ENCODE measurements at places on chromosomes 1 and 21. TPM values are rescaled to one million over a fixed set of nuclear protein-coding genes. Genes with fewer than 3 reads are reported as not detected.

DNA sequence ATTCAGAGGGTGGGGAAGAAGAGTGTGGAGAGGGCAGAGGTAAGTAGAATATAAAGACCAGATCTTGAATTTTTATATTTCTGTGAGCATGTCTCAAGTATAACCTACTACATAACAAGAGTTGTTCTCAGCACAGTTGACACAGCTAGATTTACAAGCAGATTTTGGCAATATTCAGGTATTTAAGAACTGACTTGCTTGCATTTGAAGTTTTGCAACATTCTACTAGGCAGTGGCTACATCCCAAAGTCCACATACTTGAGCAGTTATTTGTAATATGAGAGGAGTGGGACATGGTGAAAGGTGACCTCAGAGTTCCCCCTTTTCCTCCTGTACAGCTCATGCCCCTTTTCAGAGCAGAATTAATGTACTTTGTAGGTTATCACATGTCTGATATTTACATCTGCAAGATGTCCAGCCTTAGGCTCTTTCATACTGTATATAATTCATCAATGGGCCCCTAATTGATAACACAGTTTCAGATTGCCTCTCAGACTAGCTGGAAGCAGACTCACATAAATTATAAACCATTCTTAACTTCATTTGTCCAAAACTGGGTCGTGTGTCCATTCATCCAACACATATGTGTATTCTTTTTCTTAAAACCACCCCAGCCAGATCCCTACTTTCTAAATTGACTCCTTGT lies 136.7 kb upstream of the RAVER2 start:
- DNase-seq: no peak
- no peaks in the 10 kb centered on the region for H3K27me3 ChIP-seq
- H3K27ac ChIP-seq: no peak overlapping the region

DNA sequence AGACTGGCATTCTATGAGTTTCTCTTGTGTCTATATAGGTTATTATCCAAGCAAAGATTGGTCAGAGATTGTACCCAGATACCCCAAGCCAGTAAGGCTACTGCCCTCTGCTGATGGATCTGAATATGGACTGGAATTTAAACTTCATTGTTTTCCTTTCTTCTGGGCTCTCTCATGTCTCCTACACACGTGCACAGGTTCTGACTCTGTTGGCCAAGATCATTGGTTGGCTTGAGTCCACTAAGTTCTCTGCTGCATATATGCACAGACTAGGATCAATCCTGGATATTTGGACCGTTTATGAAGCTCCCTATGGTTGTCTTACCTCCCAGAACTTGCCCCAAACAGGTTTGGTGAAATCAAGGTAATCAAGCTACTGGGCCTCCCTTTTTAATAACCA lies 69.7 kb downstream of the CC2D1B start:
- H3K36me3 ChIP-seq: no peaks in the 10 kb centered on the region
- H3K27ac ChIP-seq: no peak overlapping the region
- H3K27me3 ChIP-seq: no peaks in the 10 kb centered on the region
- peak; percentile 72 for DNase-seq
- H3K4me3 ChIP-seq: no peak overlapping the region
- no peaks in the 10 kb centered on the region for H3K4me1 ChIP-seq

- peaks cover 55% of the 10 kb centered on the region for H3K4me1 ChIP-seq
- H3K27ac ChIP-seq: no peak overlapping the region
- no peak overlapping the region for H3K4me3 ChIP-seq
Observed at GRCh38 chr1:206676499-206676898, 8.2 kb upstream of the MAPKAPK2 start.

GRCh38 chr1:192904438-192904895 lies 95.6 kb downstream of the RGS2 start:
- DNase-seq: no peak
- H3K4me3 ChIP-seq: no peak overlapping the region
- peaks cover 3% of the 10 kb centered on the region for H3K4me1 ChIP-seq
- H3K27ac ChIP-seq: no peak overlapping the region
- H3K36me3 ChIP-seq: no peaks in the 10 kb centered on the region

DNA sequence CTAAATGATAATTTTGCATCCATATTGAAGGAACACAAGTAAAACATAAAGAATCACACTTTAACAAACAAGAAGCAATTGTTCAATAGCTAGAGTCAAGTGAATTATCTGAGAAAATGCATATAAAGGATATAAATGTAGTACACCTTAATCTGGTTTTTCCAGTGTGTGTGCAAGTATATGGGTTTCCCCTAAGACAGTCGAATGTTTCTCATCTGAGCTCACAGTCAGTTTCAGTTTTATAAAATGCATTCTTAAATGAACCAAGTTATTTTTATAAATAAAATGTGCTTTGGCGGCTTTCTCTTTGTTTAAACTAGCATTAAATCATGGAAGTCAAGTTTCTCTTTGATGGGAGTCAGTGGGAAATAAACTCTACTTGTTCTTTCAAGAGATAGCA lies 125.9 kb downstream of the PTPRC start:
- H3K4me1 ChIP-seq: no peaks in the 10 kb centered on the region
- H3K27ac ChIP-seq: no peak overlapping the region
- no peaks in the 10 kb centered on the region for H3K36me3 ChIP-seq
- no peak for DNase-seq
- H3K27me3 ChIP-seq: no peaks in the 10 kb centered on the region

DNA sequence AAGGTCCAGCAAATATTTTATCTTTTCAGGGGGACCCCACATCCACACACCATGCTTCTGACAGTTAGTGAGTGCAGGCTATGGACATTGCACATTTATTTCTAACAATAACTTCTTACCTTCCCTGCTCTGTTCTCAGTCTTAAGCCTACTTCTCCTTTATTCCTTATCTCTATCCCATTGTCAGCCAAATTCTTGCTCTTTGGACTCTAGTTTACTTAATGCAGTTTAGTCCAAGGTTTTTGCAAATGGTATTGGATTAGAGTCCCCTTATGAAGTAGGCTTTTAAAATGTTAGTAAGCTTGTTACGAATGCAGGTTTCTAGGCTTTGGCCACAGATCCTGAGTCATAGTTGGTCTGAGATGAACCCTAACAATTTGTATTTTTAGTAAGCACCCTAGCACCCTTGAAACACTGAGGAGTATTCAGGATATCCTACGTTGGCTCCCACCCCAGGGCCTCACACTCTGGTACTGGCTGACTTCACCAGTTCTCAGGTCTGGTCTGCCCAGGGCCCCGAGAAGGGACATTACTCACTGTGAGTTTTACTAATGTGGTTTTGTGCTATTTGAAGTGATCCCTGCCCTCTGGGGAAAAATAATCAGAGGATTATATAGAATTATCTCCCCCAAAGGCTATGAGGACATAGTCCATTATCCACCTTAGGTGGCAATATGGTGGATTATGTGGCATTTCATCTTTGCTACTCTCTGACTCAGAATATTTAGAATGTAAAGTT lies 239.5 kb downstream of the TGFB2 start:
- peaks cover 21% of the 10 kb centered on the region for H3K4me1 ChIP-seq
- no peak overlapping the region for H3K4me3 ChIP-seq
- H3K27me3 ChIP-seq: no peaks in the 10 kb centered on the region
- H3K27ac ChIP-seq: peak overlapping the region; percentile 78

- H3K4me3 ChIP-seq: no peak overlapping the region
- no peak for DNase-seq
- H3K36me3 ChIP-seq: no peaks in the 10 kb centered on the region
Observed at GRCh38 chr21:35408401-35408800, 359.3 kb upstream of the RUNX1 start.

DNA sequence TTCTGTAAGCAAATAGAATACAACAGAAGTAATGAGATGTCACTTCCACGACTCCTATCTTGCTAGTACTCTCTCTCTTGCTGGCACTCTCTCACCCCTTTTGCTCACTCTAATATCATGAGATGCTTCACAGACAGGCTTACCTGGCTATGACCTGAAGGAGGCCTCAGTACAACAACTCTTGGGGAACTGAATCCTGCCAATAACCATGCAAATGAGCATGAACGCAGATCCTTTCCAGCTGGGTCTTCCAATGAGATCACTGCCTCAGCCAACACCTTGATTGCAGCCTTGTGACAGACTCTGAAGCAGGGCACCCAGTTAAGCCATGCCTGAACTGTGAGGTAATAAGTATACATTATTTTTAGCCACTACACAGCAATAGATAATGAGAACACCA lies 53.1 kb upstream of the ADAR start:
- no peaks in the 10 kb centered on the region for H3K27me3 ChIP-seq
- no peaks in the 10 kb centered on the region for H3K4me1 ChIP-seq
- H3K36me3 ChIP-seq: no peaks in the 10 kb centered on the region
- no peak overlapping the region for H3K4me3 ChIP-seq

GRCh38 chr1:14912839-14913481 lies 240.6 kb upstream of the TMEM51 start:
- H3K27ac ChIP-seq: no peak overlapping the region
- no peaks in the 10 kb centered on the region for H3K4me1 ChIP-seq
- DNase-seq: no peak
- no peak overlapping the region for H3K4me3 ChIP-seq
- 0 out of 2 replicates have a peak, but pooled peaks cover 4% of the 10 kb centered on the region for H3K27me3 ChIP-seq
- no peaks in the 10 kb centered on the region for H3K36me3 ChIP-seq

DNA sequence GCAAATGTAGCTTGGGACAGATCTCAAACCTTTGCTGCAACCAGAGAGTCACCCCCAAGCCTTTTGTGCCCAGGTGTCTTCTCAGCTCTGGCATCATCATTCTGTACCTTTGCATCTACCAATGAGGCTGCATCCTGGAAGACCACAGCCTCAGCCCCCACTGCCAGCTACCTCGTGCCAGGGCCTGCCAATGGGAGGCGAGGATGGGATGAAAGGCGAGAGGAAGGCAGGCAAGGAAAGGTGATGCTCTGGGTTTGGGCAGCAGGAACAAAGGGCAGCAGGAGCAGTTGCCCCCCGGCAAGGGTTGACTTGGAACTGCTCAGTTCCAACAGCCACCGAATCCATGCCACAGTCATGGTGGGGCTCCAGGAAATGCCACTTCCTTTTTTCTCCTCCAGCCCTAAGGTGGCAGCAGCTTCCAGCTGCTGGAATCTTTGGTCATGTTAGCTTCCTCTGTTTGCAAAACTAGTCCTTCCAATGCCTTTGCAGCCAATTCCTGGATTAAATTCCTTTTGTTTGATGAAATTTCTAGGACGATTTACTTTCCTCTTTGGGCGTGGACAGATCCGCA lies 651.6 kb downstream of the NPHP4 start:
- no peak overlapping the region for H3K27ac ChIP-seq
- H3K36me3 ChIP-seq: no peaks in the 10 kb centered on the region
- H3K4me1 ChIP-seq: no peaks in the 10 kb centered on the region
- no peak for DNase-seq
- H3K27me3 ChIP-seq: peaks cover 10% of the 10 kb centered on the region
- no peak overlapping the region for H3K4me3 ChIP-seq

DNA sequence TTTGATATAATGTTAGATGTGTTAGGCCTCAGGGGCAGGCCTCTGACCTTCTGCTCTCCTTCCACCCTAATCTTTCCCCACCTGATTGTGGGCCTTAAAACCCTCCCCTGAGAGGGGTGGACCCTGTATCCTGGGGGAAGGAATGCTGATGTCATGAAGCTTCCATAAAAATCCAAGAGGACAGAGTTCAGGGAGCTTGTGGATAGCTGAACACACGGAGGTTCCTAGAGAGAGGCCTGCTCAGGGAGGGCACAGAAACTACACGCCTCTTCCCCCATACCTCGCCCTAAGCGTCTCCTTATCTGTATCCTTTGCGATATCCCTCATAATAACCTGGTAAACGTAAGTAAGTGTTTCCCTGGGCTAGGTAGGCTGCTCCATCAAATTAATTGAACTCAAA lies 4.3 kb downstream of the MFN2 start:
- no peak overlapping the region for H3K4me3 ChIP-seq
- peaks cover 47% of the 10 kb centered on the region for H3K36me3 ChIP-seq
- H3K27ac ChIP-seq: no peak overlapping the region
- H3K27me3 ChIP-seq: no peaks in the 10 kb centered on the region
- DNase-seq: no peak

DNA sequence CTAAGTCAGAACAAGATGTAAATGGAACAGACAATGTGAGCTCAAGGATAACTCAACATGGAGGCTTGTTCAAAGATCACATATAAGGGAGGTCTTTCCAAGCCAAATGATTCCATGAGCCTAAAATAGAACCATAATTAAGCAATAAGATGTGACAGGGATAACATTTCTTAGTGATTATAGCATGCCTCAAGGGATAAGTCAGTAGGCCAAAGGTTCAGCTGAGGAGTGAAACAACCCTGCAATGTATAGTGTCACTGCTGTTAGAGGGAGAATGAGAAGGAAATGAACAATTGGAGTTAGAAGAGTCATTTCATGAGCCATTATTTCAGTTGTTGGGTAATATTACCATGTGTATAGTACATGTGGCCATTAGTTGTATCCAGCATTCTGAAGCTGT lies 25.0 kb downstream of the GORAB start:
- no peaks in the 10 kb centered on the region for H3K27me3 ChIP-seq
- DNase-seq: no peak
- no peak overlapping the region for H3K27ac ChIP-seq
- H3K4me1 ChIP-seq: no peaks in the 10 kb centered on the region

- no peaks in the 10 kb centered on the region for H3K27me3 ChIP-seq
- DNase-seq: no peak
- no peak overlapping the region for H3K4me3 ChIP-seq
- H3K27ac ChIP-seq: no peak overlapping the region
- no peaks in the 10 kb centered on the region for H3K4me1 ChIP-seq
Observed at GRCh38 chr1:2184934-2185333, 9.6 kb downstream of the FAAP20 start.

DNA sequence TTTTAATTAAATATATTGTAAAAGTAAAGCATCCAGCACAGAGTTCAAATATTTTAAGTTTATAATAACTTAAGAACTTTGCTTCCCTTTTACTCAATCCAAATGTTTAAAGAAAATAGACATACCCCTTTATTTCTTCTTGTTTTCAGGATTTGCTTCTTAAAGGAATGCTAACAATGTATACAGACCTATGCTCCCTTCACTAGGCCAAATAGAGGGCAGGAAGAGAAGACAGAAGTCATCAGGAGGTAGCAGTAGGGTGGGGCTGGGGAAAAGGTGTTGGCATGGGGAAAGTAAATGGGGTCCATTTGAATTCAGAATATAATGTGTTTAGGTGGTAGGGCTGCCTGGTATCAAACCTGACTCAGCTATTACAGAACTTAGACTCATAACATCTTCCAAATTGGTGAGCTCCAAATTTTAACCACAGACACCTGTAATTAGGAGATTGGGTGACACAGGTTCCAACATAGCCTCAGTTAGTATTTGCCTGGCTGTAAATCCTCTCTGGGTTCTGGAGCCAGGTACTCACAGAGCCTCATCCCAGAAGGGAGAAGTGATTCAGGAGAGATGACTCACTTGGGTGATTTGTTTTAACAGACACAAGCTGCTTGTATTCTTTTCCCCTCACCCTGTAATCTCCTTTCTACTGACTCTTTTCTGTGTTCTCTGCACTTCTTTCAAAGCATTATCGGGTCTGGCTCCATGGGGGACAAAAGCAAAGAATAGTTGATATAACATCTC lies 60.1 kb upstream of the DUSP10 start:
- no peaks in the 10 kb centered on the region for H3K27me3 ChIP-seq
- no peaks in the 10 kb centered on the region for H3K4me1 ChIP-seq
- no peaks in the 10 kb centered on the region for H3K36me3 ChIP-seq

GRCh38 chr1:16138772-16139221 lies 17.1 kb downstream of the EPHA2 start:
- peak overlapping the region; percentile 82 for H3K27ac ChIP-seq
- no peak overlapping the region for H3K4me3 ChIP-seq
- peaks cover 41% of the 10 kb centered on the region for H3K4me1 ChIP-seq

The CASQ2 gene
- total RNA-seq: 0.49 TPM

The DNMT3L gene
- total RNA-seq: not detected

The C1orf210 gene
- not detected for total RNA-seq

The CFHR2 gene
- total RNA-seq: not detected

The ALDH4A1 gene
- 7.2 TPM for total RNA-seq

The SRGAP2B gene
- total RNA-seq: 16.4 TPM

The HLCS gene
- total RNA-seq: 15.0 TPM

The OR2AJ1 gene
- not detected for total RNA-seq

The CFHR5 gene
- total RNA-seq: not detected

The CPLANE2 gene
- total RNA-seq: 1.3 TPM

All from SJCRH30 (cell line).